ENCODE measurements at places on chromosomes 4 and X. TPM values are rescaled to one million over a fixed set of nuclear protein-coding genes. Genes with fewer than 3 reads are reported as not detected.

Gene ARHGAP10
- 24.2 TPM for total RNA-seq

Gene HAND2
- total RNA-seq, result 9.1 TPM

Gene PCDH19
- under 0.01 TPM for total RNA-seq

Gene XPNPEP2
- not detected for total RNA-seq

Gene PAK3
- 3.5 TPM for total RNA-seq

Gene P2RY8
- total RNA-seq, result not detected

Gene S100G
- total RNA-seq, result not detected

Gene MAGEB1
- not detected for total RNA-seq

Gene GALNTL6
- not detected for total RNA-seq

Gene FAM149A
- 2.3 TPM for total RNA-seq

Gene GK
- total RNA-seq, result 3.2 TPM

Gene GBA3
- total RNA-seq, result not detected

Gene NSUN7
- total RNA-seq, result not detected

Gene NXF2B
- total RNA-seq, result not detected

Gene RNF175
- not detected for total RNA-seq

Gene STARD8
- 0.94 TPM for total RNA-seq

Gene NDST3
- not detected for total RNA-seq

Gene EXOC1L
- total RNA-seq, result not detected

Gene STAP1
- total RNA-seq, result not detected

Gene SPIN2A
- 0.15 TPM for total RNA-seq

Gene SHROOM4
- 2.6 TPM for total RNA-seq

Gene TGIF2LX
- total RNA-seq, result not detected

Gene SULT1B1
- total RNA-seq, result 13.7 TPM

Gene CENPI
- total RNA-seq, result 0.94 TPM

Gene AADAT
- total RNA-seq, result 2.3 TPM

Gene TBC1D8B
- total RNA-seq, result 12.1 TPM

Gene DHRSX
- total RNA-seq, result 28.4 TPM

Gene NBDY
- 4.0 TPM for total RNA-seq

Gene ADGRG2
- total RNA-seq, result not detected

Gene MOSPD2
- total RNA-seq, result 12.8 TPM

Gene USP17L20
- not detected for total RNA-seq

Gene GAGE12J
- total RNA-seq, result not detected

Gene RPA4
- 0.45 TPM for total RNA-seq

Gene VEGFC
- 27.3 TPM for total RNA-seq

Gene MGAT4D
- not detected for total RNA-seq

Gene LPAR4
- total RNA-seq, result not detected

Gene ATOH1
- not detected for total RNA-seq

Gene RS1
- total RNA-seq, result not detected

Gene CSN2
- total RNA-seq, result not detected

Gene HSPA4L
- 2.3 TPM for total RNA-seq

Gene UGT2A3
- not detected for total RNA-seq

Gene RAB33A
- total RNA-seq, result 1.8 TPM

Gene FGA
- not detected for total RNA-seq

Gene CACNA1F
- total RNA-seq, result not detected

Gene HSFX1
- 0.23 TPM for total RNA-seq

Gene HTN1
- total RNA-seq, result not detected
